ENCODE measurements at places on chromosomes 2 and 18.

DNA sequence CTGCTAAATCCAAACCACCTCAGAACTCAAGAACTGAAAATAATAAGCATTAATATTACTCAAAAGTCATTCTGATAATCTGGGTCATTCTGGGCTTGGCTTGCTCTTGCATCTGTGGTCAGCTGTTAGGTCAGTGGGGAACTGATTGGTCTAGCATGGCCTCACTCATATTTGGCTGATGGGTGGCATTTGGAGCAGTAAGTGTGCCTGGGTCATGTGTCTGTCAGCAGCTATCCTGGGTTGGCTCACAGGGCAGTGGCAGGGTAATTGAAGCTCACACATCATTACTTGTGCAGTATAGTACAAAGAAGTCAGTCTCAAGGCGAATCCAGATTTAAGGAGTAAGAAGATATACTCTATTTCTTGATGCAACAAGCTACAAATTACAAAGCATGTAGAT, 9.6 kb downstream of the RPL37A start:
- H3K4me1 ChIP-seq = no peaks in the 10 kb centered on the region
- no peak overlapping the region for H3K4me3 ChIP-seq
- H3K27me3 ChIP-seq = no peaks in the 10 kb centered on the region
- H3K36me3 ChIP-seq = peaks cover 7% of the 10 kb centered on the region

DNA sequence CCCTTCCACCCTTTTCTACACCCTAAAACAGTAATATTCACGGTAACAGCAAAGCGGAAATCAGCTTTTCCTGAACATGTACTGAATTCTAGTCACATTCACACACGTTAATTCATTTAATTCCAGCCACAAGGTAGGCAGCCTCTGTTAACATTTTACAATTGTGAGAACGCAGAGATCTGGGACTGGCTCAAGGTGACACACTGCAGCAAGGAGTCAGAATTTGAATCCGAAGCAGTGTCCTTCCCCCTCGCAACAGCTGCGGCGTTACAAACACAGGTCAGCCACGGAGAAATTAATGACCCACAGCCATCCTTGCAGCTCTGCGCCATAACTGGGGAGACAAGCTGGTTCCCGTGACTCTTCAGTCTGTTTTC, 818 bp upstream of the SLC20A1 start:
- no peak overlapping the region for H3K27ac ChIP-seq
- no peaks in the 10 kb centered on the region for H3K4me1 ChIP-seq
- no peaks in the 10 kb centered on the region for H3K27me3 ChIP-seq
- H3K36me3 ChIP-seq = peaks cover 3% of the 10 kb centered on the region

- H3K27me3 ChIP-seq = no peaks in the 10 kb centered on the region
- H3K27ac ChIP-seq = no peak overlapping the region
- no peak for DNase-seq
- H3K4me1 ChIP-seq = no peaks in the 10 kb centered on the region
- H3K36me3 ChIP-seq = no peaks in the 10 kb centered on the region
Measured at GRCh38 chr2:21281791-21282514, 158.2 kb downstream of the TDRD15 start.

DNA sequence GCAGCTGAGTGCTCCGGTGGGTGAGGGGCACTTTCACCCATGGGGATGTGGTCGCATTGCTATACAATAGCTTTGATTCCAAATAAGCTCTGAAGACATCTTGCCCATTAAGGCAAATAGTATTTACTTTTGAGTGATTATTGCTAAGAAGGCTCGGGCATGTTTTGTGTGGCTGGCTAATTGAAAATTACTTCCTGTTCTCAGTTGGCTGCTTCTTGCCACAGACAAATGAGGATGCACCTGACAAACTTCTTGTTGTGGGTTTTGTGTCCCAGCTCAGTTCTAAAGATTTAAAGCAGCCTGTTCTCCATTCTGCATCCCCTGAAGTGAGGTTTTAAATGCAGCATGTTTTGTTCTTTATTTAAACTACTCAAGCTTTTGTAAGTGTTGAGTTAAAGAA, 88.3 kb downstream of the KCNS3 start:
- H3K4me3 ChIP-seq = no peak overlapping the region
- DNase-seq = no peak
- no peaks in the 10 kb centered on the region for H3K36me3 ChIP-seq
- no peaks in the 10 kb centered on the region for H3K27me3 ChIP-seq
- no peaks in the 10 kb centered on the region for H3K4me1 ChIP-seq

DNA sequence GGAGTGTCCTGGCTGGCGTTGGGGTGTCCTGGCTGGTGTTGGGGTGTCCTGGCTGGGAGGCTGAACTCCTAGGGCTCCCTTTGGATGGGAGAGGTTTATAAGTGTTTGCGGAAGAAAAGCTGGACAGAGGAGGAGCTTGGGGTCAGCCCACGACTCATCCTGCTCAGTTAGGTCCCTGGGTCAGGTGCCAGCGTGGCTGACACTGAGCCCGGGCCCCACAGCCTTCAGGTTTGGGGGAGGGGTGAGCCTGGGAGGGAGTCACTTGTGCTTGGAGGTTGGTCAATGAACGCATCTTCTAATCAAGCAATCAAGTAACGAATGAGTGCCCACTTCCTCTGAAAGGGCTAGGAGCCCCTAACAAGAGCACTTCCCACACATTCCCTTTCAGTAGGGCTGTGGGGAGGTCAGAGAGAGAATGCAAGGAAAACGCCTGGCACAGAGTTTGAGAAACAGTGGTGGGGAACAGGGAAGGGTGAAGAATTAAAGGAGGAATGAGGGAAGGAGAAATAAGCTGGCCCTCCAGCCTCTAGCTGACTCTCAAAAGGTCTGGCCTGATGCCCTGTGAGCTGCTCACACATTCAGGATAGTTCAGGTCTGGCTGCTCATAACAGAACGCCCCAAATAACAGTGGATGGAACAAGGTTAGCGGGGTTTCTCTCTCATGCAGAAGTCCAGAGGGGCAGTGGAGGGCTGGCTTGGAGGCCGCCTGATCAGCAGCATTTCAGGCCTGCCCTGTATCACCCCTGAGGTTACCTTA, 670 bp downstream of the KCNIP3 start:
- H3K36me3 ChIP-seq = no peaks in the 10 kb centered on the region
- H3K4me3 ChIP-seq = no peak overlapping the region
- no peak for DNase-seq
- no peaks in the 10 kb centered on the region for H3K4me1 ChIP-seq
- H3K27ac ChIP-seq = no peak overlapping the region

- H3K27me3 ChIP-seq = no peaks in the 10 kb centered on the region
- no peaks in the 10 kb centered on the region for H3K36me3 ChIP-seq
- no peak overlapping the region for H3K4me3 ChIP-seq
- no peak overlapping the region for H3K27ac ChIP-seq
- H3K4me1 ChIP-seq = peaks cover 4% of the 10 kb centered on the region
- DNase-seq = peak; percentile 51
Measured at GRCh38 chr18:46424898-46425297, 232.1 kb downstream of the LOXHD1 start.

DNA sequence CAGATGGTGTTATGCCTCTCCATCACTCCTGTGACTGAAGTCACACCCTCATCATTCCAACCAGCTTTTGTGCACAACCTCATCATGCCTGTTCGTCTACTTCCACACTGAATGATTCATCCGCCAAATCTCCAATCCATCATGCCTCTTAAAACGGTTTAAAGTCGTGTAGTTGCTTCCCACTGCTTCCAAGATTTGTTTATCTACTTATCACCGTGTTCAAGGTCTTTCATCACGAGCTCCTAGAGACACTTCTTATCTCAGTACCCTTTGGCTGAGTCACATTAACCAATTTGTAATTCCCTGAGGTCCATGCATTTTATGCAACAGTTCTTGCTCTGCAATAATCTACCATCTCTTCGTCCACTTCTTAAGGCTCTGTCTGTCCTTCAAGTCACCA, 592.3 kb upstream of the ID2 start:
- no peaks in the 10 kb centered on the region for H3K4me1 ChIP-seq
- no peak overlapping the region for H3K4me3 ChIP-seq
- no peak overlapping the region for H3K27ac ChIP-seq
- no peaks in the 10 kb centered on the region for H3K36me3 ChIP-seq
- peak; percentile 21 for DNase-seq
- H3K27me3 ChIP-seq = no peaks in the 10 kb centered on the region

GRCh38 chr2:175351512-175351911, 170.0 kb upstream of the ATP5MC3 start:
- H3K36me3 ChIP-seq = no peaks in the 10 kb centered on the region
- H3K27me3 ChIP-seq = no peaks in the 10 kb centered on the region
- H3K27ac ChIP-seq = no peak overlapping the region
- no peak for DNase-seq

GRCh38 chr2:240462707-240463273, 27.3 kb downstream of the GPC1 start:
- no peak overlapping the region for H3K4me3 ChIP-seq
- H3K36me3 ChIP-seq = no peaks in the 10 kb centered on the region
- no peak for DNase-seq
- no peaks in the 10 kb centered on the region for H3K27me3 ChIP-seq
- no peak overlapping the region for H3K27ac ChIP-seq

DNA sequence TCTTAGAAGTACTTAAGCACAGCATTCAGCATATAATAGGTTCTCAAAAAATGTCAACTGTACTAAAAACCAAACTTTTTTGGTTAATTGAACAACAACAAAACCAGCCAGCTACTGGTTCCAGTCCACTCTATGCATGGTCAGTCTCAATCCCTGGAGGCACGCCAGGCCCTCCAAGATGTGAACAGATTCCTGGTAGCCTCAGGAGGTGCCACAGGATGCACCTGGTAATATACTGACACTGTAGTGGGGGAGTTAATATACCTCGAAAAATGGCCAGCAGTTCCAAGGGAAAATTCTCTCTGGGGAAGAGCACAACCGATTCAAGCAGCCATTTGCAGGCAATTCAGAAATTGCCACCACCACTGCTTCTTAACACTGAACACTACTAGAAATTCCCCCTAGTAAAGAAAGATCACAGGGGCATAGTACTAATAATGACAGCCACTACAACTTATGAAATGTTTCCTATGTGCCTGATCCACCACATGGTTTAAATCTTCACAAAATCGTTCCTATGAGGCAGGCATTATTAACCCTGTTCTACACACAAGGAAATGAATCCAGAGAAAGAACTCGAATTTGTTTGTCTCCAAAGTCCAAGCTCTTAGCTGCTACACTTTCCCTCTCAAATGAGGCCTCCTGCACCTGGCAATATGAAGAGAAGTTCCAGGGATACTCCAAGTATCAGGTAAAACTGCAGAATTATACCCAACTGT, 3.4 kb downstream of the MGAT4A start:
- DNase-seq = no peak
- H3K4me1 ChIP-seq = no peaks in the 10 kb centered on the region
- no peak overlapping the region for H3K4me3 ChIP-seq
- H3K27me3 ChIP-seq = peaks cover 16% of the 10 kb centered on the region
- no peak overlapping the region for H3K27ac ChIP-seq

- H3K36me3 ChIP-seq = peaks cover 5% of the 10 kb centered on the region
- no peak overlapping the region for H3K4me3 ChIP-seq
- H3K27me3 ChIP-seq = no peaks in the 10 kb centered on the region
- H3K27ac ChIP-seq = no peak overlapping the region
Measured at GRCh38 chr2:205763708-205764211, 81.5 kb downstream of the NRP2 start.

DNA sequence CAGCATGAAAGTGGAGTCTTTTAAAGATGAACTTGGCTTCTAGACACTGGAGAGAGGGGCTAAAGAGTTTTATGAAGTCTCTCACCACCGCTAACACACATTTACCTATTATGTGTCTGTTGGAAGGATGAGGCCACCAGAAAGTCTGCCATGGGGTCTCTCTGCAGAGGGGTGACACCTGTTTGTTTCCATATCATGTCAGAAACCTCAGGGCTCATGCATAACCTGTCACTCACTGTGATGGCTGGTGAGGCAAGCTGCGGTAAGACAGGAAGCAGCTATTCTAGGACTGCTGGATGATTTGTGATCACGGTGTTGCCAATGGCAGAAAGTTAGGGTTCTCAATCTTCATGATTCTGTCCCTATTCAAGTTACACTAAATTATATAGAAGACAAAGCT, 60.8 kb upstream of the DNMT3A start:
- H3K4me3 ChIP-seq = no peak overlapping the region
- no peak for DNase-seq
- no peaks in the 10 kb centered on the region for H3K36me3 ChIP-seq

- no peaks in the 10 kb centered on the region for H3K36me3 ChIP-seq
- no peak overlapping the region for H3K4me3 ChIP-seq
- no peak for DNase-seq
- no peak overlapping the region for H3K27ac ChIP-seq
- H3K27me3 ChIP-seq = no peaks in the 10 kb centered on the region
Measured at GRCh38 chr2:31853521-31853920, 157.3 kb downstream of the MEMO1 start.

GRCh38 chr2:146821836-146822316, 1023.0 kb upstream of the ACVR2A start:
- H3K4me3 ChIP-seq = no peak overlapping the region
- H3K27me3 ChIP-seq = no peaks in the 10 kb centered on the region
- no peaks in the 10 kb centered on the region for H3K4me1 ChIP-seq
- DNase-seq = no peak

Data from mesendoderm (in vitro differentiated cells).